ENCODE measurements at places on chromosomes 12 and 14.
A peak's percentile ranks its signal among the peaks of the same experiment; 100 is the strongest.

DNA sequence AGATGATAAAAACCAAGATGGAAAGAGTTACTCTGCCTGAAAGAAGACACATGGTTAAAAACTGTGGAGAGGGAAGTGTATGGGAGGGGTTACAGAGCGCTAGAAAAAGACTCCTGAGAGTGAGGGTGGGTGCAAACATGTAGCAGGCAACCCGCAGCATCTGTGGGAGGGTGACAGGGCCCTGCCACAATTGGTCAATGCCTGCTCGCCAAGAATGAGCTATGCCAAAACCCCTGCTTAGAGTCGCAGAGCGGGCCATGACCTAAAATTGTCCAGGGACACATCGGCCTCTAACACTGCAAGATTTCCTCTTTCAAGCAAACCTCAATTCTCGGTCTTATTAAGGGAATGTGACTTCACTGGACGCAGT, 700 bp downstream of the PRKAG1 start:
- DNase-seq: peak; percentile 68

DNA sequence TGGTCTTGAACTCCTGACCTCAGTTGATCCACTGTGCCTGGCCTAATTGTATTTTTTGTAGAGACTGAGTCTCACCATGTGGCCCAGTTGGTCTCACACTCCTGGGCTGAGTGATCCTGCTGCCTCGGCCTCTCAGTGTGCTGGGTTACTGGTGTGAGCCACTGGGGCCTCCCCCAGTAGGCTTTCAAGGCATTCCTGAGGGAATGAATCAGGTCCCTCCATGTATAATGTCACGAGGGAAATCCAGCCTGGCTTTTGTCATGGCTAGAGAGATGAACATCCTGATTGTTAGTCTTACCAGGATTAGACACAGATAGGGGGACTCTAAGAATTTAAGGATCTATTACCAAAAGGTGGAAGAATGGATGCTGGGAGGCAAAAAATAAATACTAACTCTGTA, 51.9 kb downstream of the CPSF2 start:
- DNase-seq: no peak

DNA sequence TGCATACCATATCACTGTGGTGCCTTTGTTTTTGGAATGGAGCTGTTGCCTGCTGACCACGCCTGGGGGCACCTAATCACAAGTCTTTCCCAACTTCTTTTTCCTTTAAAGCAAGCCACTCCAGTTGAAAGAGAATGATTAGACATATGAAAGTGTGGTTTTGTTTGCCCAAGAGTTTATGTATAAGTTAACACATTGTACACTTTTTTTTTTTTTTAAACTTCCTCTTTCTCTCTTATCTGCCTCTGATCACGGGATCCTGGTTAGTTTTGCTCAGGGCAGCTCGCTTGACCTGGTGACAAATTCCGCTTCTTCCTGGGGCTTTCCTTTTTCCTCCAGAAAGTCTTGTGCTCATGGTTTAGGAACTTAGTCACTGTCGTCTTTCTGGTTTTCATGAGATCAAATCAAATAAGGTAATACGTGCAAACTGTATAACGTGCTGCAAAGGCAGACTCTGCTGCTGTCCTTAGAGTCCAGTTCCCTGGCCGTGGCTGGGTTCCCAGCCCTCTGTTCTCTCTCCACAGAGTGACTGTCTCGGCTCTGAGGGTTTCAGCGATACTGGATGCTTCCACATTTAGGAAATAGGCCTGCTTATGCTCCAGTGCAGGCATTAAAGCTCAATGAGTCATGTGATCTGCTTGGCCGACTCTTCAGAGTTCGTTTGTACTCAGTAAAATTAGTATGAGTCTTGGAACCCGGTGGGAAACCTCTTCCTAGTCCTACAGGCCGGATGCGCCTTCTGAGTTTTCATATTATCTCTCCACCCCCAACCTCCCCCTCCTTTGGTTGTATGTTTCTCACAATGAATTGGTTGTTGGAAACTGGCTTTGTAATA, 15.2 kb downstream of the RASSF3 start:
- DNase-seq: peak; percentile 98

DNA sequence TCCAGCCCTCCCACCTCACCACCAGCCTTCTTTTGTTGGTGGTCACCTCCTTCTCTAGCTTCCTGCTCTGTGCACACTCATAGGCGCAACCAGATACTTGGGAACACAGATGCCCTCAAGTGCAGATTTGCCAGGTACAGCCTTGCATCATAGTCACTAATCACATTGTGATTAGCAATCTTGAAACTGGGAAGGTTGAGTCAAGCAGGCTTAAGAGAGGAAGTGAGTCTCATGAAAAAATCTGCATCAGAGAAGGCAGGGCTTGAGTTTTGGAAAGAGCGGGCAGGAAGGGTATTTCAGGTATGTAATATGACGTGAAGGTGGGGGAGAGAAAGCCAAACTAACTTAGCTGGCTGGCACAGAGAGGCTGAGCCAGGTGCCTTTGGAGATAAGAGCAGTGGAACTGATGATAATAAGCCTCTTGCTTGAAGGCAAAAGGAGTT, 2.7 kb upstream of the RABGGTA start:
- peak; percentile 87 for DNase-seq

GRCh38 chr12:87349681-87350080, 679.5 kb downstream of the C12orf50 start:
- DNase-seq: no peak

DNA sequence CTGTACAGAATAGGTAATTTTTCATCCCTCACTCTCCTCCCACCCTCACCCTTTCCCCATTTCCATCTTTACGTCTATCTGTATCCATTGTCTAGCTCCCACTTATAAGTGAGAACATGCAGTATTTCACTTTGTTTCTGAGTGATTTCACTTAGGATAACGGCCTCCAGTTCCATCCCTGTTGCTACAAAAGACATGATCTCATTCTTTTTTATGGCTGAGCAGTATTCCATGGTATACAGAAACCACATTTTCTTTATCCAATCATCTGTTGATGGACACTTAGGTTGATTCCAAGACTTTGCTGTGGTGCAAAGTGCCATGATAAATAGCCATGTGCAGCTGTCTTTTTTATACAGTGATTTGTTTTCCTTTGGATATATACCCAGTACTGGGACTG, 16.4 kb downstream of the EEA1 start:
- DNase-seq: no peak

DNA sequence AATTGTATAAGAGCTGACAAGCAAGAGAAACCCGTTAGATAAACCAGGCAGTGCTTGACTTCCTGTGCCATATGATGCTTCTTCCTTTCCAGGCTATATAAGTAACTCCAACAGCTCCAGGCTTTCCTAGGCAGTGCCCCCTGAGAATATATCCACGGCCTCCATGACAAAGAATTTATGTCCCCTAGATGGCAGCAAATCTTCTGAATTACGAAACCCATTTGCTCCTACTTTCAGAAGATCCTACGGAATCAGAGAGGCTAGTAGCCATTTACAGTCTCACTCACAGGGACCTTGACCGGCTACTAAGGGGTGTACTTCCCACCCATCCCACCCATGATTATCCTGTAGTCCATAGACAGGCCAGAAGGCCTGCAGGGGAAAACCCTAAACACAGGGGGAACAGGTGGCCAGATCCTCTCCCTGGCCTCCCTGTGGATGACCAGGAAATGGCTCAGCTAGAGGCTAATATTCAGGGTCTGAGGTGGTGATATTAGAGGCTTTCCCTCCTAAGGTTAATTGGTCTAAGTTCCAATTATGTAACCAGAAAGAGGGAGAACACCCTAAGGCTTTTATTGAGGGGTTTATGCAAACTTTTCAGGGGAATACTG, 77.2 kb upstream of the DCD start:
- DNase-seq: peak; percentile 46

DNA sequence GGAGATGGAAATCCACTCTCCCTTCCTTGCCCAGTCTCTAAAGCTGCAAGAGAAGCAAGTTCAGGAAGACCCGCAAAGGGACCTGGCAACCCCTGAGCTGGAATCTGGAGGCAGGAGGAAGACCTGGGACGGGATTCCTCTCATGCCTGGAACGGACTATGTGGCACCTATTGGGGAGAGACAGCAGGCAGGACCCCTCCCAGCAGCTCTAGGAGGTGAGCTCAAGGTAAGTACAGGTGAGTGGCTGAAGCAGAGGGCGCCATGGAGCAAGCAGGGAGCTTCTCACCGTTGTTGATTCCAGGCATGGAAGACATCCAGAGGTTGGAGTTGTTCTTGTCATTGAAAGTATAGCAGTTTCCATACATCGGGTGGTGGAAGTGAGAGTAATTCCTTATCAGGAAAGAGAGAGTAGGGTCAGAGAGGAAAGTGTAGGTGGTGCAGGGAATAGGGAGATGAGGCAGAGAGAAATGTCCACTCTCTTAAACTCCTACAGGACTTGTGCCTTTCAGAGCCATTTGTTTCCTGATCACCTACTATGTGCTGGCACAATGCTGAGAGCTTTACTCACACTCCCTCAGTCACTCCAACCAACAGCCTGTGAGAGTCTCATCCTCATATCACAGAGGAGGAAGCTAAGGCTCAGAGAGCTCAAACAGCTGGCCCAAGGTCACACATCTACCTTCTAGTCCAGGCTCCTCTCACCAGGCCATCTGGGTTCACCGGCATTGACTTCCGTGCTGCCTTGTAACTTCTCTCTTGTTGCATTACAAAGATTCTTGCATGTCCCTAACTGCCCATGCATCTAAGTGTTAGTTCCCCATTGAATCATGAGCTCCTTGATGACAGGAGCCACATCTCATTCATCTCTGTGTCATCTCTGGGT, 13.9 kb upstream of the TNFRSF1A start:
- peak; percentile 82 for DNase-seq

- DNase-seq: no peak
These were observed 107.1 kb upstream of the DIO3 start for GRCh38 chr14:101454229-101454628.

GRCh38 chr14:60349663-60350365, 100.8 kb downstream of the PPM1A start:
- peak; percentile 16 for DNase-seq
